ENCODE measurements at places on chromosomes 13 and 19. TPM values are rescaled to one million over a fixed set of nuclear protein-coding genes. Genes with fewer than 3 reads are reported as not detected.

DAND5 gene
- not detected for total RNA-seq

- H3K27ac ChIP-seq, result no peak overlapping the region
- no peaks in the 10 kb centered on the region for H3K27me3 ChIP-seq
- peaks cover 16% of the 10 kb centered on the region for H3K36me3 ChIP-seq
These were observed 41.3 kb downstream of the RCBTB2 start for GRCh38 chr13:48491423-48492095.

DNA sequence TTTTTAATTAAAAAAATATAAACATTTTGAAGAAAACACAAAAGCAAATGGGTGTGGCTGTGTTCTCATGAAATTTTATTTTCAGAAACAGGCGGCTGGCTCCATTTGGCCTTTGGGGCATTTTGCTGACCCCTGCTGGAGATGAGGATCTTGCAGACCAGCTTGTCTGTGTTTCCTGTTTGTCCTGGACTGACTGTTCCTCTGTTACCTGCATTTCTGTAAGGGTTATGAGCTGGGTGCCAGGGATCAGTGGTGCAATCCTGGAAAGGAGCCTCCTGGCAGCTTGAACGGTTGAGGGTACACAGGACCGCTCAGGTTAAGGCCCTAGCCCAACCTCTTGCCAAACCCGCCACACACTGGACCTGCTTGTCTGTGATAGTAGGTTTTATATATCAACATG lies 49.9 kb downstream of the ZNF787 start:
- DNase-seq, result no peak
- H3K27ac ChIP-seq, result no peak overlapping the region
- peaks cover 3% of the 10 kb centered on the region for H3K4me1 ChIP-seq
- H3K27me3 ChIP-seq, result peaks cover 15% of the 10 kb centered on the region

MTRF1 gene
- total RNA-seq, result 16.1 TPM

- DNase-seq, result no peak
- H3K27ac ChIP-seq, result no peak overlapping the region
- H3K36me3 ChIP-seq, result peaks cover 5% of the 10 kb centered on the region
- no peak overlapping the region for H3K4me3 ChIP-seq
- peaks cover 16% of the 10 kb centered on the region for H3K4me1 ChIP-seq
These were observed 15.7 kb downstream of the COL4A1 start for GRCh38 chr13:110291286-110291685.

ZNF99 gene
- not detected for total RNA-seq

- no peaks in the 10 kb centered on the region for H3K27me3 ChIP-seq
- DNase-seq, result no peak
- H3K4me1 ChIP-seq, result peaks cover 6% of the 10 kb centered on the region
- no peak overlapping the region for H3K4me3 ChIP-seq
- H3K36me3 ChIP-seq, result peaks cover 10% of the 10 kb centered on the region
- H3K27ac ChIP-seq, result no peak overlapping the region
These were observed 217.9 kb downstream of the RFC3 start for GRCh38 chr13:34035676-34036325.

Measured in neural crest cell (in vitro differentiated cells).